ENCODE measurements at places on chromosomes 4 and X.
A peak's percentile ranks its signal among the peaks of the same experiment; 100 is the strongest.

GRCh38 chr4:61335241-61335763, 135.2 kb downstream of the ADGRL3 start:
- no peak for DNase-seq

DNA sequence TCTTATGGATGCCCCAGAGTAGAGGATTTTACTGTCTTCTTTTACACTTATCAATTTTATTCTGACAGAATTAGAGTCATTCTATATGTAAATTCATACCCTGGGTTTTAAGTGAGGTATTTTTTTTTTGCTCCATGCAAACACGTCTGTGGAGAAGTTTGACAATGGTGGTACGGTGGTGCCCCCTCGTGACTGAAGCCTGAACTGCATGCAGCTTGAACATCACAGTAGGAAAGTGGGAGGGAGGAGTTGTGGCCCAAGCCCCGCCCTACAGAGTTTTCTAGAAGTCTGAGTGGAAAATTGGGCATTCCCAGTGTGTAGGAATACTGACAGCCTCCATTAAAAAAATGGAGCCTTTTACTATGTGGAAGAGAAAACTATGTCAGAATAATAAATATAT, 73.3 kb upstream of the RAB40AL start:
- DNase-seq, result peak; percentile 74

- DNase-seq, result no peak
Observed at GRCh38 chrX:16573781-16574180, 76.2 kb upstream of the S100G start.

DNA sequence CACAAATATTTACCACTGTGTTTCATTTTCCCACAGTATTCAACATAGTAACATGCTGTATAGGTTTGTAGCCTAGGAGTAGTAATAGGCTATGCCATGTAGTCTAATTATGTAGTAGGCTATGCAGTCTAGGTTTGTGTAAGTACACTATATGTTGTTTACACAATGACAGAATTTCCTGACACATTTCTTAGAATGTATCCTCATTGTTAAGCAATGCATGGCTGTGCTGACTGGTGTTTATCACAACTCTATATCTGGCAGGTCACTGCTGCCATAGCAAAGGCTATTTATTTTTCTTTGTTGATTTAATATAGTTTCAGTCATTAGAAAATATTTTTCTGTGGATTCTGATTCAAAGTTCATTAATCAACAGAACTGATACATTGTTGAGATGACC, 108.3 kb upstream of the TEX13A start:
- no peak for DNase-seq

GRCh38 chr4:76831711-76832373, 66.1 kb downstream of the SOWAHB start:
- DNase-seq, result peak; percentile 72

DNA sequence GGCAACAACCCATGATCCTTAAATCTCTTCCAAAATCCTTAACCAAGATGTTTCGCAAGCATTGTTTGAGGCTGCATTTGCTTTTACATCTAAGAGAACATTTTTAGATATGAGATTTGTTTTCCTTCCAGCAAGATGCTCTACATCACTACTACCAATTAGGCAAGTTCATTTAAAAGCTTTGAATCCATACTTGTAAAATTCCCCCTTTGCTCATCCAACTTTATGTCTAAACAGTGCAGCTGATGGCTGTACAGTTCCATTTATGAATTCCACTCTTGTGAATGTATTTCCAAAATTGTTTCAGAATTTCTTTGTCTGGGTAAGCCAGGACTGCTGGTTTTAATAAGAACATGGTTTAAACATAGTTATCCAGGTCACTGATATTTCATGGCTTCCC, 31.5 kb downstream of the RAI2 start:
- DNase-seq, result no peak

DNA sequence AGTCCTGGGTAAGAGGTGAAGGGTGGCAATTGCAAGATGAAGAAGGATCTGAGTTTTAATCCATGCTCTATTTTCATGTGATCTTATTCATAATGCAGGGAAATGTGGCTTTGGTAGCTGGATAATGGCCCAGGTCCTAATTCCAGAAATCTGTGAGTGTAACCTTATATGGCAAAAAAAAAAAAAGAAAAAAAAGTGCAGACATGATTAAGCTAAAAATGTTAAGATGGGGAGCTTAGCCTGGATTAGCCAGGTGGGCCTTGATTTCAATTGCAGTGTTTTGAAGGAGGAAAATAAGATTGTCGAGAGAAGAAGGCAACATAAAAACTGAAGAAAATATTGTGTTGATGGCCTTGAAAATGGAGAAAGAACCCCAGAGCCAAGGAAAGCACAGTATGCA, 867.7 kb upstream of the HS3ST1 start:
- no peak for DNase-seq

DNA sequence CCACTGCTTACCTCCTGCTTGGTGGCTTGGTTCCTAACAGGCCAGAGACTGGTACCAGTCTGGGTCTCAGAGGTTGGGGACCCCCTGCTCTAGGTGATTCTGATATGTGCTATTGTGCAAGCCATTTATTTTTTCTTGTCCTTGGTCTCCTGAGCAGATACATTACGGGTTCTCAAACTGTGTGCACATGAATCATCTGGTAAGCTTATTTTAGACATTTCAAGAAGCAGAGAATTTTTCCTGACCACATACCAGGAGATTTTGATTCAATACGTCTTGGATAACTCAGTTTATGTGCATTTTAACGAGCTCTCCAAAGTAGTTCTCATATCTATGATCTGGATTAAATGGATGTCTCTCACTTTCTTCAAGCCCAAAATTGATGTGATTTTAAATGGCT, 77.2 kb downstream of the FHIP1A start:
- no peak for DNase-seq

DNA sequence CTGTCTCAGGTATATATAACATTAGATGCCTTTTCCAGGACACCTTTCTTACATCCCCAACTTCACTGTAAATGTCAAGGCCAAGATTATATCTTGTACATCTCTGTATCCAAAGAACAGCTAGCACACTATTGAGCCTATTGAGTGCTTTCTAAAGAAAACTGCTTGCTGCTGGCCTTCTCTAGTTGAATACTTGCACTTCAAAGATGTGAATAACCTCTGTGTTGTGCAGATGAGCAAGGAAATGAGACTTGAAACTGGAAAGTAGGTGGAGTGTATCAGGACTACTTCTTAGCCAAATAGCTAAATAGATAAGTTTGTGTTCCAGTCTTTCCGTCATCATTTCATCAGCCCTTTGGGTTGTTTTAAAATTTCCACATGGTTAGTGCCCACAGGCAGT, 704.4 kb upstream of the AMOT start:
- no peak for DNase-seq

DNA sequence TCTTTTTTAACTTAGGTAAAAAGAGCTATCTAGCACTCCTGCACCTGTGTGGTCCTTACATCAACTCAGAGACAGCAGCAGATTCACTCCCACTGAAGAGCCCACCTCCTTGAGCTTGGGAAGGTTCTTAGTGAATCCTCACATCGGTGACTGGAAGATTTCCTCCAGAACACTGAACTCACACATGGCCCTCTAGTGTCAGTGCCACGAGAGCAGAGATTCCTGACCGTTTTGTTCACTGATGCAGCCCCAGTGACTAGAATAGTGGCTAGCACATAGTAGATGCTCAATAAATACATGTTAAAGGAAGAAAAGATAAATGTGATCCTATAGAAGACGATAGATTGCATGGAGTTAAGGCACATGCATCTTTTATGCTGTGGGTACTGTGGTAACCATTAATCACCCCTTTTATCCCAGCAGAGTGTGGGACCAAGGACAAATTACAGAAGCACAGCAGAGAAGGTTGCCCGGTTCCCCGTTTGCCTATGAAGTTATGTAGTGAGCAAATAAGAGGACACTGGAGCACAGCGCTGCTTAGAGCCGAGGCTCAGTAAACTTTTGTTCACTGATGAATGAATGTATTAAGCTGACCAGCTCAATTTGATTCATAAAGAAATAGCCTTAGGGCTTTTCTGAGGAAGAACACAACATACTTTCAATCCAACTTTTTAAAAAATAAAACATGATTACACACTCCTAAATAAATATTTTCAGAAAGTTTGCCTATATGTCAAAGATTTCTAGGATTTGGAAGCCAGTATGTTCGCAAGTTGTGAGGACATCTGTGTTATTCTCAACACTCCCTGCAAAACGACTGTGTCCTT, 8.7 kb downstream of the GASK1B start:
- DNase-seq, result no peak

DNA sequence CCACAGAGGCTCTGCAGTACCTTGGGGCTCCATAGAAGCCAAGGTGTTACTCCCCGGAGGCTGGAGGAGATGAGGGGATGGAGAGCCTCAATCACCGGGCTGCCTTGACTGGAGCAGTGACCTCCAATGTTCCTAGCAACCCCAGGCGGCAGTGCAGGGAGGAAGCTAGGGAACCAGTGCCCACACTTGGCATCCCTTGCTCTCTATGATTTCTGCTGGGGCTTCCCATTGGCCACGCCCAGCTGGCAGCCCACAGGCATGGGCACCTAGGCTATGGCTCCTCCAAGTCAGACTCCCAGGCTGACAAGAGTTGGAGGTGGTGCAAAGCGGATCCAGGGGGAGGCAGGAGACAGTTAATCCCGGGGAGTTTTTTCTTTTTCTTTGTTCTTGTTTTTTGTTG, 229.7 kb downstream of the EVC2 start:
- no peak for DNase-seq

DNA sequence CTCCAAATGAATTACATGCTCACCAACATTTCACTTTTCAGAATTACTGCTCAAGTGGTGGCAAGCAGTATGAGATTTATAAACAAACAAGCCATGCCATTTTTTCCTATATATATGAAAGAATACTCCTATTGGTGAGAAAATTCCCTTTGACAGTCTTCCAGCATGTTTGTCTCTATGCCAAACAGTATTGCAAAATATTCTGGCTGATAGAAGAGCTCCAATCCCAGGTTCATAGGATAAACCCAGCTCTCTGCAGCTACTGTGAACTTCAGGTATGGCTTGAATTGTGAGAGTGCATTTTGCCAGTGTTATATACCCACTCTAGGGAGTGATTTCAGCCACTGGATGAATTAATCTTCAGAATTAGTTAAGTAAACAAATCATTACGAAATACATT, 108.8 kb downstream of the MAGEC2 start:
- DNase-seq, result no peak

- no peak for DNase-seq
Observed at GRCh38 chr4:125316401-125316790, 1.6 kb downstream of the FAT4 start.

DNA sequence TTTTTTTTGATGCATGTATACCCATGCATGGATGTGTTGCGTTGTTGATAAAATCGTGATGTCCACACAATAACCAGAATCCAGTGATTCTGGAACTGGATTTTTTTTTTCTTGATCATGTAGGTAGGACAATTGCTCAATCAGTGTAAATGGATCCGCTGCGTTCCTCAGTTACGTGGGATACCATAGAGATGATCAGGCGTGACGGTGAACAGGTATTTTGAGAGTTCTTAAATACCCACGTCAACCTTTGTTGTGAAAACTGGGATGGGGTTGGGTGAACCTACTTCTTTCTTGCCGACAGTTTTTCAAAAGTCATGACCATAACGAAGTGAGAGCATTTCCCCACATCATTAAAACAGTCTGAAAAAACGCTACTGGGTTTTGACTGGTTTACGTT, 913 bp upstream of the SMIM10L2A start:
- DNase-seq, result no peak

GRCh38 chr4:101295691-101296090, 51.6 kb downstream of the PPP3CA start:
- no peak for DNase-seq

DNA sequence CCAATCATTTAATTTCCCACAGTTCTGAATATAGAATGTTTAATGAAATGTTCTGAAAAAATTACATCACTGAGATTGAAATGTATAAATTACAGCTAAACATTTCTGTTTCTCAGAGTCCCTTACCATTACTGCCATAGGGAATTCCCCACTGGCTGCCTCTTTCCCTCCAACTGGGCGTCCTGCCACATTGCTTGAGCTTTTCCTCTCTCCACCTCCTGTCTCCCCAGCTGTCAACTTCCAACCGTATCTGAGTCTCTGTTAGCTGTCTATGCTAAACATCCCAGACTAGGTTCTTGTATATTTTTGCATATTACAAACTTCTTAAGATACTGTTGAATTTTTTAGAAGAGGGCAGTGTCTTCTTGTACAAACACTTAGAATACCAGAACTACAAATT, 407.3 kb upstream of the SLIT2 start:
- DNase-seq, result no peak

GRCh38 chrX:39247536-39247935, 446.3 kb downstream of the MID1IP1 start:
- DNase-seq, result no peak

DNA sequence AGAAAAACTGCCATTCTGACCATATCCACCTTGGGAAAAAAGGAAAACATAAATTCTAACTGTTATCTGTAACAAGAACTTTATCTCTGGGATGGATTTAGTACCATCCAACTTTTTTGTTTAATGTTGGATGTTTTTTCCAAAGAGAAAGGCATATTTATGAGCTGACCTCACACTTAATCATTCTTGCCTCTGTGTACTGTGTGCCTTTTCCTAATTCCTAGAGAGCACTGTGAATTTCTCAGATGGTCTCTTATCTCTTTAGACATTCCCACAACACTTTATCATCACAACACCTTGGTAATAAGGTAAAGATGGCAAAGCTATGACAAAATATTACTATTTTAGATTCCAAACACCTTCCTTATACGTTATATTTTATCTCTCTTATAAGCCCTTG, 126.2 kb downstream of the COL4A6 start:
- DNase-seq, result no peak

GRCh38 chrX:130147631-130148030, 18.0 kb downstream of the AIFM1 start:
- DNase-seq, result no peak

DNA sequence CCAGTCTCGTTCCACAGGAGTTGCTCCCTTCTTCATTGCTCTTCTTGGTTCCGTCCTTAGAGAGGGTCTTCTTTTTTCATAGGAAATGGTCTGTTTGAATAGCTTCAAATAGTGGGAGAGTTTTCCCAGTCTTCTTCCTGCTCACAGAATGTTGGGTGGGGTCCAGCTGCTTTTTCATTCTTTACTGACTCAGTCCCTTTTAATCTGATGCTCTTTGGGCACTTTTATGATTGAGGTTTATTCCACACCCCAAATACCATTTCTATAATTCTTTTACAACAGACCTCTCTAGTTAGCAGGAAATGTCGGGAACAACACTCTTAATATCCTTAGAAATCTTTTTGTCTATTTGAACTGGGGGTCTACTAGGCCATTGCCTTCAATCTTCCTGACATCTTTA, 239.5 kb downstream of the PRDM5 start:
- DNase-seq, result no peak

DNA sequence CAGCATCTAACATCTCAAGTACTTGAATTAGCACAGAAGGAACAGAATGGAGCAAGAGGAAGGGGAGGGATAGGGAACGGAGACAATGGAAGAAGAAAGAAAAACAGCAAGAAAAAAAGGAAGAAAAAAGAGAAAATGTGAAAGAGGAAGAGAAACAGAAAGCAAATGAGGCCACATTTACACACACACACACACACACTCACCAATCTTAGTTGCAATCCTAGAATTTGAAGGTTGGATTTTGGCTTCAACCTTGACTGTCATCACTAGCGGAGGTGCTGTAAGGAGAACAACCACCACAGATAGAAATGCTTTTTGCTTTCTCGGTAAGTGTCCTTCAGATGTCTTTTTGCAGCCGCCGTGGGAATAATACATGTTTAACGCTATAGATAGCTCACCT, 327.1 kb upstream of the NWD2 start:
- DNase-seq, result no peak

GRCh38 chr4:183554878-183555585, 50.2 kb downstream of the ING2 start:
- DNase-seq, result no peak

All from left kidney (tissue), 8 donors.